NCI-H1048 (cell line): ENCODE measurements at places on chromosomes 13 and 19.
A peak's percentile ranks its signal among the peaks of the same experiment; 100 is the strongest.

GRCh38 chr19:56978023-56978565 lies 137.6 kb upstream of the PEG3 start:
- DNase-seq = no peak

DNA sequence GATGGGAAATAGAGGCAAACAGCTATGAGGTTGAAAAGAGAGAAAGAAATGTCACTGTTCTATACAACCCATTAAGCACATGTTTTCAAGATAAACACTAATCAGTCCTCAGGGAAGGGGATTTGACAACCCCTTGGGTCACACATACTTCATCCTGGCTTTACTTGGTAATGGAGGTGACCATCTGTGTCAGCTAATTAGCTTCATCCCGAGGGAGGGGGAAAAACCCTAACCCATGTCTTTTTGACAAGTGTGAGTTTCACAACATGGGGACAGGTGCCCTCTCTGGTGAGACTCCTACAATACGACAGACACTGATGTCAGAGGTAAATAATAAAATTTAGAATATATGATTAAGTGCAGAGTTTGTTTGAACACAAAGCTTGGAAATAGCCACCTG lies 43.1 kb downstream of the ZNF611 start:
- DNase-seq = no peak

DNA sequence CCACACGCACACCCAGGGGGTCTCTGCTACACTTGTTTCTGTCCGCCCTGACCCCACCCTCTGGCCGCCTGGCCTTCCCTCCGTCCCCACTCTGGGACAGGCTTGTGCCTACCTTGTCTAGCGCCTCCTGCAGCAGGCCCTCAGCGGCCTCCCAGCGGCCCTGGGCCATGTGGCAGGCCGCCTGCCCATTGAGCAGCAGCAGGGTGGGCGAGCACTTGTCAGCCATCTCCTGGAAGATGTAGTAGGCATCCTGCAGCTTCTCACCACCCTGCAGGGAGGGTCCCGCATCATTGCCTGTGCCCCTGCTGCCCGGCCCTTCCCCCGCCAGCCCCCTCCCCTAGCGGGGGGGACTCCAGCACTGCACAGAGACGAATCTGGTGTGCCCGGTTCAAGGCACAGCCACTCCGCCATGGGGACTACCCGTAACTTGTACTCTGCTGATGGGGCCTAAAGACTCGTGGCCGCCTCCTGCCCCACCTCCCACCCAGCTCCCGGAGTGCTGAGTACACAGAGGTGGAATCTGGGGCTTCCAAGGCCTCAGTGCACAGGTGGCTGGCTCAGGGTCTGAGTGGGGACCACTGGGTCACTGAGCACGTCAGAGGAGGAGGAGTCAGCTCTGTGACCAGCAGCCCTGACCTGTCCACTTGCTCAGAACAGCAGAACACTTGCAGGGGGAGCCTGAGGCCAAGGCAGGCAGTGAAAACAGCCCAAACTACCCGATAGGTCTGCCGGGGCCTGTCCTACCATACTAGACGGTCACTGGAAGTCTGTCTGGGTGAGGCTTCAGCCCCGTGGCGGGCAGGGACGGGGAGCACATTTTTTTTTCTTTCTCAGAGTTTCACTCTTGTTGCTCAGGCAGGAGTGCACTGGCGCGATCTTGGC lies 7.4 kb upstream of the CERS1 start:
- DNase-seq = no peak

GRCh38 chr13:102310691-102311418 lies 91.0 kb downstream of the FGF14 start:
- DNase-seq = no peak

- peak; percentile 30 for DNase-seq
These were observed 333.9 kb downstream of the UQCRFS1 start for GRCh38 chr19:28878862-28879566.

DNA sequence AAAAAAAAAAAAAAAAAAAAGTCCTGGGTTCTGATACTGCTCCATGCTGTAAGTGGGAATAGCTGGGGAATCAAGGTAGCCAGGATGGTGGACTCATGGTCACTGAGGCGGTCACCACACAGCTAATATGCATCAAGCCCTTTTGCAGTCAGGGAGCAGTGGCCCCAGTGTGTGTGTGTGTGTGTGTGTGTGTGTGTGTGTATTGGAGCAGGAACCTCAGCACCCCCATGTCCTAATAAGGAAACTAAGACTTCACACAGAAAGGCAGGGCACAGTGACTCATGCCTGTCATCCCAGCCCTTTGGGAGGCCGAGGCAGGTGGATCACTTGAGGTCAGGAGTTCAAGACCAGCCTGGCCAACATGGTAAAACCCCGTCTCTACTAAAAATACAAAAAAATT lies 12.0 kb downstream of the B3GNT3 start:
- no peak for DNase-seq

GRCh38 chr13:114065926-114066774 lies 66.3 kb downstream of the RASA3 start:
- no peak for DNase-seq

- DNase-seq = no peak
These were observed 1.5 kb downstream of the AKT2 start for GRCh38 chr19:40283414-40284250.

- DNase-seq = no peak
These were observed 7.0 kb downstream of the CUL4A start for GRCh38 chr13:113216254-113217048.

GRCh38 chr19:10230861-10231611 lies at the start of gene S1PR2:
TSS of gene S1PR2 (minus strand) at chr19:10231331. CDS start at chr19:10224905, 6,426 bp downstream.
- no peak for DNase-seq

GRCh38 chr19:30596813-30597399 lies 224.7 kb downstream of the ZNF536 start:
- DNase-seq = no peak

DNA sequence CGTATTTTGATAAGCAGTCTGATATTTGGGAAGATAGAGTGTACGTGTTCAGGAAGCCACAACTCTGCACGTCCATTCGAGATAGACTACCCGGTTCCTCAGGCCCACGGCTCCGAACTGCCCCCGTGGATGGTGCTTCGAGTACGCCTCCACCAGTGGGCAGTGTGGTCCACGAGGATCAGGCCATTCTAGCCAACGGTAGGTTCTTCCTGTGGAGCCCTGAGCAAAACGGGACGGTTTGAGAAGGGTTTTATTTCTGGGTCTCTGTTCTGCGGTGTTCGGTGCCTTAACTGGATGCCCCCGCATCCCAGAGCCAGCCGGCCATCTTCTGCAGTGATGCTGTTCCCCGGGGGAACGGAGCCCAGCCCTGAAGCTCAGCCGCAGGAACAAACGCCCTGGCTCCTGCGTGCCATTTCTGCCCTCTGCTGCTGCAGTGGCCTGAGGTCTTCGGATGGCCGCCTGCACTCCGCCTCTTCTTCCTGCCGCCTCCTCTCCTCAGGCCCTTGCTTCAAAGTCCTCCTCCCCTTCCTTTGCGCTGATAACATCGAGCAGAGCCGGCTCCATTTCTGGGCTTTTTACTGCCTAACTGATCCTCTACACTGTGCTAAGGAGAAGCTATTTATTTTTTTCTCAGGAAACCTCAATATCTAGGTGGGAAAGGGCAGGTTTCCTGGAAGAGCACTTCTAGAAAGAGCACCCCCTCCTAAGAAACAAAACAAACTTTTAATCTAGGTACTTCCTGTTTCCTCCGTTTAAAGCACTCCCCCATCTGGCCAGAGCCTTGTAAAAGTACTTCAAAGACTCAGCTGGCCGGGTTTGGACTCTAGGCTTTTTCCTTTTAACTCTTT lies 36.2 kb upstream of the SLC46A3 start:
- DNase-seq = no peak

- DNase-seq = no peak
These were observed 1.9 kb downstream of the BBC3 start for GRCh38 chr19:47228937-47229675.

GRCh38 chr19:54275951-54276350 lies 5.0 kb downstream of the LILRB2 start:
- no peak for DNase-seq

GRCh38 chr19:44315883-44316282 lies 11.1 kb upstream of the ZNF235 start:
- no peak for DNase-seq

GRCh38 chr19:14048443-14049153 lies 13.3 kb downstream of the PALM3 start:
- DNase-seq = no peak

GRCh38 chr13:99063952-99064351 lies 86.1 kb upstream of the DOCK9 start:
- DNase-seq = no peak

GRCh38 chr13:73433890-73434289 lies 375.1 kb downstream of the KLF5 start:
- DNase-seq = no peak

- DNase-seq = no peak
These were observed 125.7 kb downstream of the TNFRSF19 start for GRCh38 chr13:23695711-23696464.

DNA sequence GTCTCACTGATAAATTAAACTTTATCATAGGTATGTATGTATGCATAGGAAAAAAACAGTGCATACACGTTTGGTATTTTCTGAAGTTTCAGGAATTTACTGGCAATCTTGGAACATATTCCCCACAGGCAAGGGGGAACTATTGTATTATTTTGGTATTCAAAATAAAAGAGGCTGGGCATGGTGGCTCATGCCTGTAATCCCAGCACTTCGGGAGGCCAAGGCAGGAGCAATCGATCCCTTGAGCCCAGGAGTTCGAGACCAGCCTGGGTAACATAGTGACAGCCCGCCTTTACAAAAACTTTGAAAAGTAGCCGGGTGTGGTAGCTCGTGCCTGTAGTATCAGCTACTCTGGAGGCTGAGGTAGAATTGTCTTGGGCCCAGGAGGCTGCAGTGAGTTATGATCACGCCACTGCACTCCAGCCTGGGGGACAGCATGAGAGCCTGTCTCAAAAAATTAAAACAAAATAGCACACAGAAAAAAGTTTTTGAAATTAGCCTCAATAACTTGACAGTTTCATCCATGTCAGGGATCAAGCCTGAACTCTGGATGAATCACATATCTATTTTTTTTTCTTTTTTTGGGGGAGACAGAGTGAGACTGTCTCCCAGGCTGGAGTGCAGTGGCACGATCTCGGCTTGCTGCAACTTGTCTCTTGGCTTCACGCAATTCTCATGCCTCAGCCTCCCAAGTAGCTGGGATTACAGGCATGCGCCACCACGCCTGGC lies 29.1 kb upstream of the HOMER3 start:
- no peak for DNase-seq

GRCh38 chr13:24339937-24340607 lies 30.7 kb downstream of the C1QTNF9 start:
- DNase-seq = no peak

- DNase-seq = no peak
These were observed 814 bp downstream of the ZNF480 start for GRCh38 chr19:52297601-52298364.

- no peak for DNase-seq
These were observed 11.3 kb downstream of the ATP7B start for GRCh38 chr13:51999921-52000320.

DNA sequence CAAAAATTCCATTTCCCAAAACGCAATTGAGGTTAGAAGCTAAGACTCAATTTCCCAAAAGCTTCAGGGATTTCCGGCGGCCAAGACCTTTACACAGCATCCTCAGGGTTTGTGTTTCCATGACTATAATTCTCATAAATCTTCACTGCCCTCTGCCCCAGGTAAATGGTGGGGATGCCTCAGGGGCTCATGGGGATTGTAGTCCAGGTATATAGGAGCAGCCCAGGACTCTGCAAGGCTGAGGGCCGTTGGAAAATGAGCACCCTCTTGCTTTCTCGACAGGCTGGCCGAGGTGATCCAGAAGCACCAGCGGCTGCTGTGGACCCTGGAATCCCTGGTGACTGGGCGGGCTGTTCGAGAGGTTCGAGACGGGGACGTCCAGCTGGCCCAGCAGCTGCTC lies 6.4 kb downstream of the ALDH16A1 start:
- DNase-seq = no peak

- no peak for DNase-seq
These were observed 46.0 kb downstream of the RGCC start for GRCh38 chr13:41503356-41503755.

DNA sequence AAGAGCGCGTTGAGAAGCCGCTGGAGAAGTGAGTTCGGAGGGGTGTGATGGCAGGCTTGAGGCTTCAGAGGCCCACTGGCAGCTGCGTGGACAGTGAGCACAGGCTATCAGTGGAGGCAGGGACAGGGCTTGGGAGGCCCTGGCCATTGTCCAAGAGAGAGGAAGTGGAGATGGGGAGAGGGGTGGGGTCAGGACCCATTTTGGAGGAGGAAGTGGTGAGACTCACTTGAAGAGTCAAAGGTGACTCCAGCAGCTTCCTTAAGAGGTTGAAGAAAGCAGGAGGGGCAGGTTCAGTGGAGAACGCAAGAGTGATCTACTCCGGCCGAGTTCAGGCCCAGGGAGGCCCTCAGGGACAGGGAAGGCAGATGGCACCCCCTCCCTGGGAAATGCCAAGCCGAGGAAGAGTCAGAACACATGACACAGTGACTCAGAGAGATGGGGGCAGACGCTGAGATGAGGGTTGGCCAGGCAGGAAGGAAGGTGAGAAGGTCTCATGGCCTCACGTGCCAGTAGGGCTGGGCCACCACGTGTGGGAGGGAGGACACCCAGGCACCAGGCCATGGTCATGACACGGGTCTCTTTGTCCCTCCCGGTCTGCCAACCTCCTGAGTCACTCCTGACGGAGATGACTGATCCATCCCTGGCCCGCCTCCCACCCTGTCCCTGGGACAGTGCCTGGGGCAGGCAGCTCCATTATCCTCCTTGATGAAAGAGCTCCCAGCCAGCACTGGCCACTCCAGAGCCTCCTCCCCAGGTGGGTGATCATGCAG lies 10.1 kb upstream of the CD22 start:
- DNase-seq = no peak

DNA sequence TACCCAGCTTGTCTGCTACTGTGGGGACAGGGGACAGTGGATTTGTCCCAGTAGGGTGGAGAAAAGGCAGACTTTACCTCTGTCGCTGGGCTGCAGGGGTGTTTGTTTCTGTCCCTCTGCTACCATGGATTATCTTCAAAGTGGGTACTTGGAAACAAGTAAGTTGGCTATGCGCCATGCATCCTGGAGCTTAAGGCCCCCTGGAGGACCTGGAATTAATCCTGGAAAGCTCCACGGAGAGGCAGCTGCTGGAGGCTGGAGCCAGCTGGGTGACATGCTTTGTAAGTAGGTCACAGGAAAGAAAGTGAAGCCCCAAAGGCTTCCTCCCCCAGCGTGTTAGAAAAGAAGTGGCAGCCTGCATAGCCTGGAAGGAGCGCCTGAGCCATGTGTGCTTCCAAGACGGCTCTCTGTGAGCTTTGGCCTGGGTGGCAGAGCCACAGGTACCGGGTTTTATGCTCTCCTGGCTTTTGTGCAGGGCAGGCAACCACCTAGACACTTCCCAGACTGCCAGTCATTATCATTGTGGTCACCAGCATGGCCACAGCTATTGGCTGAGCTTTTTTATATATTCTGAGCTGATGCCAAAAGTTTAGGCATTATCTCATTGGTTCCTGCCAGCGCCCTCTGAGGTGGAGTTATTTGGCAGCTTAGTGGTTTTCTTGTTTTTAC lies 9.5 kb downstream of the B3GLCT start:
- DNase-seq = no peak

GRCh38 chr19:54255105-54255775 lies 1.8 kb downstream of the LILRB5 start:
- no peak for DNase-seq

- DNase-seq = no peak
These were observed 139.2 kb downstream of the TNFSF13B start for GRCh38 chr13:108408672-108409071.

- no peak for DNase-seq
These were observed at the start of gene IGFL3 for GRCh38 chr19:46124638-46125115. TSS of gene IGFL3 (minus strand) at chr19:46124688. CDS start at chr19:46124649, 39 bp downstream.
